ENCODE measurements at places on chromosomes 1 and 21. TPM values are rescaled to one million over a fixed set of nuclear protein-coding genes. Genes with fewer than 3 reads are reported as not detected.

Gene GPA33
- not detected for total RNA-seq

Gene RGS8
- total RNA-seq: under 0.01 TPM

Gene HFM1
- 0.17 TPM for total RNA-seq

Gene PRELP
- total RNA-seq: 4.3 TPM

Gene GJC2
- total RNA-seq: 14.8 TPM

Gene HNRNPCL2
- not detected for total RNA-seq

Gene B3GALT2
- 0.17 TPM for total RNA-seq

Gene TMEM52
- 0.15 TPM for total RNA-seq

Gene AMY1C
- not detected for total RNA-seq

Gene KCNE2
- total RNA-seq: not detected

Gene RPE65
- total RNA-seq: not detected

Gene KRTAP10-5
- total RNA-seq: not detected

Gene RGS1
- not detected for total RNA-seq

Gene PCSK9
- total RNA-seq: 0.50 TPM

Gene CYP4A11
- not detected for total RNA-seq

Gene OLFML2B
- 7.1 TPM for total RNA-seq

Gene AIRE
- under 0.01 TPM for total RNA-seq

Gene CRNN
- not detected for total RNA-seq

Gene FAM151A
- total RNA-seq: not detected

Gene EEIG2
- 33.9 TPM for total RNA-seq

Gene ILF2
- total RNA-seq: 229 TPM

Gene LRRN2
- not detected for total RNA-seq

Gene ARHGAP30
- not detected for total RNA-seq

Gene TMPRSS3
- total RNA-seq: not detected

Gene DNALI1
- 5.5 TPM for total RNA-seq

Gene TRAF3IP3
- not detected for total RNA-seq

Gene LRRIQ3
- 0.83 TPM for total RNA-seq

Gene AIM2
- total RNA-seq: not detected

Gene MYCL
- total RNA-seq: 0.15 TPM

Gene SYNC
- total RNA-seq: 136 TPM

Gene CYP4X1
- 0.17 TPM for total RNA-seq

Gene SERTAD4
- total RNA-seq: 0.29 TPM

Gene WDR64
- total RNA-seq: not detected

Gene GBP4
- 0.15 TPM for total RNA-seq

Gene SPRR1B
- not detected for total RNA-seq

Gene ZBTB40
- total RNA-seq: 10.8 TPM

Gene SLC1A7
- 1.2 TPM for total RNA-seq

Gene ITLN2
- not detected for total RNA-seq

Gene HSPB7
- total RNA-seq: 3.3 TPM

Gene ZNF697
- 7.9 TPM for total RNA-seq

Gene S100A3
- total RNA-seq: 8.6 TPM

Gene RCSD1
- 0.87 TPM for total RNA-seq

Gene SYT6
- not detected for total RNA-seq

Gene AMPD1
- not detected for total RNA-seq

Gene CCDC185
- 0.17 TPM for total RNA-seq

Gene CDK18
- total RNA-seq: 1.3 TPM

Gene GBP7
- not detected for total RNA-seq

Gene EPB41
- total RNA-seq: 15.9 TPM

Gene INSRR
- total RNA-seq: not detected

Gene TMIGD3
- total RNA-seq: not detected

Gene JAM2
- 1.5 TPM for total RNA-seq

Gene TTC22
- total RNA-seq: under 0.01 TPM

Gene REN
- not detected for total RNA-seq

Gene CRYAA
- not detected for total RNA-seq

All from smooth muscle cell of trachea (primary cell).